Effector memory CD4-positive, alpha-beta T cell (primary cell): ENCODE measurements at places on chromosomes 4 and X.

DNA sequence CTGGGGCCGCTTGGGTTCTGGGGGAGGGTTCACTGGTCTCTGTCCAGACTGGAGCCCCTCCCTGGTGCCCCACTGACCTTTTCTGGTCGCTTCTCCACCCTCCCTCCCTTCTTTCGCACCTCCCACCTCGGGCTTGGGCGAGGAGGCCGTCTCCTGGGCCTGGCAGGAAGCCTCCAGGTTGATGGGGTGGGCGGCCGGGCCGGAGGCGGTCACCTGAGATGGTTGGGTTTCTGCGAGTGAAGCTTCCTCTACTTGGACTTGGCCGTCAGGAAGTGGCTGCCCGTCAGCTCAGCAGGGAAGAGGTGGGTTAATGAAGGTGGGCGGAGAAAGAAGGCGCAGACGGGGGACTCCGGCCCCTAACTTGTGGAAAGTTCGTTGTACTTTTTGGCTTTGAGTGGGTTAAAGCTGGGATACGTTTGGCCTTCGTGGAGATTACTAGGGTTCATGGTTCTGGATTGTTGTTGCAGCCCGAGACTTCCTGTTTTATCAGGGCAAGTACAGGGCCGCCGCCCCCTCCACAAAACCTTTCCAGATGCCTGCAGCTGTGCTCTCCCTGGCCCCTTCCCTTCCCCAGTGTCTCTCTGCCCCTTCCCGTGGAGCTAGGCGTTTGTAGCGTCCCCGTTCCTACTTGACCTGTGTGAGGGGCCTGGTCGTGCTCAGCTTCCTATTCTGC is 1.2 kb downstream of the AKAP17A start:
- DNase-seq: no peak

GRCh38 chr4:41748074-41748570 is 403 bp downstream of the PHOX2B start:
- no peak for DNase-seq

DNA sequence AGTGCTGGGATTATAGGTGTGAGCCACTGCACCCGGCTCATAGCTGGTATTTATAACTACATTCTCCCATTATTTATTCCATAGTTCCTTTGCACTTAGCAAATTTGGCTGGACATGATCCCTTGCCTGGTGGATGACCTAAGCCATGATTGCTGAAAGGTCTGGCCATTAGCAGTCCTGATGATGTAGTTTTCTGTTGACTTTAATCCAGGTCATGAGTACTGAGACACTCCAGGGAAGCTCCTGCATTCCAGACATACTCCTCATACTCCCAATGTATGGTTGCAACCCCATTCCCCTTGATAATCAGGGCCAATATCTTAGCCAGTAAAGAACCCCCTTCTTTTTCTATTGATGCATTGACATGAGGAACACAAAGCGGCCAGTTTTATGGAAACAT is 24.4 kb upstream of the MGST2 start:
- no peak for DNase-seq

- DNase-seq: no peak
Observed at GRCh38 chrX:110004215-110004614, 1.3 kb downstream of the TMEM164 start.

- no peak for DNase-seq
Observed at GRCh38 chrX:98350940-98351339, 1467.2 kb downstream of the RPA4 start.

GRCh38 chr4:54659313-54659712 is 1.6 kb downstream of the KIT start:
- DNase-seq: no peak
